ENCODE measurements at places on chromosomes 16 and 17.

GRCh38 chr16:85689285-85689949 is 663 bp upstream of the GINS2 start:
- DNase-seq, result no peak

DNA sequence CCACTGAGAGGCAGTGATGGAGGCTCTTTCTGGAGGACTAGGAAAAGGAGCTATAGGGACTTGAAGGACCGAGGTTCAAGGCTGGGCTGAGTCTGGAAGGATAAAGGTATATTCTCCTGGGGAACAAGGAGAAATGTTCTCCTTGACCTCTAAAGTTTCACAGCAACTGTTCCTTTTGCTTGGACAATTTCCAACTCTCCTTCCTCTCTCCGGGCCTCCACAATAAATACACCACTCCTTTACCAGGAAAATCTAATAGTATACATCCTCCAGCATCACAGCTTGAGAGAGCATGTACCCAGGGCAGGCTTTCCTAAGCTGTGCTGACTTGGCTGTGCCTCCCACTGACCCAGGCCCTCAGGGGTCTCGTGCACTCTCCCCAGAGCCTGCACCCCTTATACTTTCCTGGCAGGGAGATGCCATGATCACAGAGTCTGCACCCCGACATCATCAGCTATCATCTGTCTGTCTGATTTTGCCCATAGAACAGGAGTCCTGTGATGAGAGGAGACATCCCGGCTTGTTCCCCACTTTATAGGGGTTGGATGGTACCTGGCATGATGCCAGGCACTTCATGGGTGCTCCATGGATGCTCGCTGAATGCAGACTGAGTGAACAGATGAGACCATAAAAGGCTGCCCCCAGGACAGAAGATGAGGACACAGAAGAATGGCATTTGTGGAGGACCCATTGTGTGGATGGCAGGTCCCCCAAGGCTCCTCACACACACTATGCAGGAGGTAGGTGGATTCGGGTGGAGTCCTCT is 582.6 kb upstream of the CDH5 start:
- DNase-seq, result peak; percentile 53

- no peak for DNase-seq
Observed at GRCh38 chr17:27958708-27959381, 65.7 kb upstream of the LYRM9 start.

GRCh38 chr17:4897198-4897687 is 2.1 kb upstream of the C17orf107 start:
- no peak for DNase-seq

DNA sequence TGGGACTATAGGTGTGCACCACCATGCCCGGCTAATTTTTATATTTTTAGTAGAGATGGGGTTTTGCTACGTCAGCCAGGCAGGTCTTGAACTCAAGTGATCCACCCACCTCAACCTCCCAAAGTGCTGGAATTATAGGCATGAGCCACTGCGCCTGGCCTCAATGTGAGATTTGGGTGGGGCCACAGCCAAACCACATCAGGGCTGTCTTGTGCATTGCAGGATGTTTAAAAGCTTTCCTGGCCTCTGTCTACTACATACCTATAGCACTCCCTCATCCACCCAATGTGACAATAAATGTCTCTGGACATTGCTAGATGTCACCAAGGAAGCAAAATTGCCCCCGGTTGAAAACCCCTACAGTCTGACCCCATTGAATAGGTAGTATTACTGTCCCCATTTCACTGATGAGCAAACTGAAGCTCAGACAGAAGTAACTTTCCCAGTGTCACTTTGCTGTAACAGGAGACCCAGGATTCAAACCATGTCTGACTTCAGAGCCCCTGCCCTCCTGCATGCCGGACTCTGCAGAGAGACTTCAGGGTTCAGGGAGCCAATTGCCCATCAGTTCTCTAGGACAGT is 3.6 kb upstream of the MAP3K14 start:
- no peak for DNase-seq

GRCh38 chr16:73262931-73263330 is 215.0 kb upstream of the ZFHX3 start:
- DNase-seq, result no peak

GRCh38 chr17:36864827-36865430 is 72.3 kb upstream of the LHX1 start:
- no peak for DNase-seq

DNA sequence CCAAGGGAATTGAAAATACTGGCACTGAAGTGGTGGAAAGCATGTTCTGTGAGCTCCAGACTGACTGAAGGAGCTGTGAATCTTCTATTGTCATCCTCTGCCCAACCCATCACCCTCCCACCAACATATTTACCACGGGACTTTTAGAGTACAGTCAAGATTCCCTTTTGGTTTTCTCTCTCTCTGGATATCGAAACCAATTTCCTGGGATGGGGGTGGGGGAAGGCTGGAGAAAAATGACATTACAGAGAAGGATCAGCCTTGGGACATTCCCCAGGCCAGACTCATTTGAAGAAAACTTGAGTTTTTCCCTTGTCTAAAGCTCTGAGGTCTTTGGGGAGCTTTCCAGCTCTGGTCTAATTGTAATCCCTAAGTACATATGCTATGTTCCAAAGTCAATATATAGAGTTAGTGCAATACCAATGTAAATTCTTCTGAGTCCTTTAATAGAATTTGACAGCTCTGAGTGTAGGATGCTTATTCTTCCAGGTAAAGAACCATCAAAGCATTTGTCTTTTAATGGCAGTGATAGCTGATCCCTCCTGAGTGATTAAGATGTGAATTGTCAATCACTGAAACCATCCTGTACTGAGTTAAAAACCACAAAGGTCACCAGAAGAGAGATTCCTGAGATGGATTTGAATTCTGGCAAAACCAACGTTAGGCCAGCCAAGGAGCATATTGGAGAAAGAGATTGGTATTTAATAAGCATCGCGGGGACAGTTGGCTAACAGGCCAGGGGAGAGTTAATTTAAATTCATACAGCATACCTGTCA is 48.8 kb upstream of the CCL1 start:
- DNase-seq, result no peak

DNA sequence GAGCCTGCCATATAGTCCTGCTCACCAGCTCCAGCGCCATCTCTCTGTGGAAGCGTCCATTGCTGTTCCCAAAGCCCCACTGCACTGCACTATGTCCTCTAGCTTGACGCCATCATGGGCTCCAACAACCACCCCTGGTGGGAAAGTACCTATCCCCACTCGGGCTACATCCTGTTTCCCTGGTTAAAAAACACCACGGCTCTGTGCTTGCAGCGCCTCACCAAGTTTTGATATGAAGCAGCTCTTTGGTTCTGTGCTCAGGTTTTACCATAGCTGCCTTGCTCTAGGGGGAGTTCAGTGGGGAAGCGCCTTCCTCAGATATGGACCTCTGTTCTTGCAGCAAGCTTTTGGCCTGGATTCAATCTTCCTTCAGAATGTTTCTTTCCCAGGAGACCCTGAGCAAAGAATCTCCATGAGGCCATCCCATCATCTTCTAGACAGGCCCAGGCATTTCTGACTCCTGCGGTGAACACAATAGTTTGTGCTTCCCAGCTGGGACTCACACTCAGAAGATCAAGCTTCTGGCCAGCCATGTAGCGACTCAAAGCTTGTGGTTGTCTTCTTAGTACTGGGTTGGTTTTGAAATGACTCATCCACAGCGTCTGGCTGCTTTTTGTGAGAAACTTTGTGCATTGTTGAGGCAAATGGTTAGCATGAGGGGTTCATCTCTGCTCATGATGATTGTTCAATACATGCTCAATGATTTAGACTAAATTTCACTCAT is 39.5 kb downstream of the DYNLRB2 start:
- DNase-seq, result no peak

Measured in SJCRH30 (cell line).